ENCODE measurements at places on chromosomes 2 and 18. TPM values are rescaled to one million over a fixed set of nuclear protein-coding genes. Genes with fewer than 3 reads are reported as not detected.

Gene HNRNPLL
- 25.0 TPM for total RNA-seq

Gene CD302
- 11.7 TPM for total RNA-seq

Gene SLC14A1
- total RNA-seq, result 5.7 TPM

Gene ALK
- not detected for total RNA-seq

Gene GYPC
- 101 TPM for total RNA-seq

Gene RAX
- total RNA-seq, result not detected

Gene ANKRD62
- total RNA-seq, result not detected

DNA sequence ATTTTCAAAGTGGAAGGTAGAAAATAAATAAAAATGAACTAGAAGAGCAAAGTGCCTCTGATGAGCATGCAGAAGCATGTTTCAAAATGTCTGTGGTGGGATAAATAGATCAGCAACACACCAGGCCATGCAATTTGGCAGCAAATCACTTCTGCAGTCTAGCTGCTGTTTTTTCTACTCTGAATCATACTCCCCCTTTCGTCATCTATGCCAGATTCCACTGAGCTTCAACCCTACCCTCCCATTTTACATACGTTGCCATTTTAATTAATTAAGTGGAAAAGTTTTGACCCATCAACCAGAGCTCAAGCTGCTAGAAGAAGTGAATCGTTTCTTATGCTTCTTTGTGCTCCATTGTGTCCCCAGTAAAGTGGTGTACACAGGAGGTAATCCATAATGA lies 79.3 kb downstream of the NRXN1 start:
- H3K27ac ChIP-seq, result no peak overlapping the region
- no peak for DNase-seq
- no peaks in the 10 kb centered on the region for H3K36me3 ChIP-seq
- H3K27me3 ChIP-seq, result no peaks in the 10 kb centered on the region

DNA sequence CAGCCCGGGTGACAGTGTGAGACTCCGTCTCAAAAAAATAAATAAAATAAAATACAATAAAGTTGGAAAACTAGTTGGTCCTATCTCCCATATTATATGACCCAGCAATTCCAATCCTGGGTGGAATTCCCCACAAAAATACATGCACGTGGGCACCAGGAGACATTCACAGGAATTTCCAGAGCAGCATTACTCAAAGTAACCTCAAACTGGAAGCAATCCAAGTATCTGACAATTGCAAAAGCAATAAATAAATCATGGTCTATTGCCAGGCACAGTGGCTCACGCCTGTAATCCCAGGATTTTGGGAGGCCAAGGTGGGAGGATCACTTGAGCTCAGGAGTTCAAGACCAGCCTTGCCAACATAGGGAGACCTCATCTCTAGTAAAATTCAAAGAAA lies 101.2 kb upstream of the MAP4K4 start:
- peaks cover 3% of the 10 kb centered on the region for H3K4me1 ChIP-seq
- no peaks in the 10 kb centered on the region for H3K27me3 ChIP-seq
- H3K27ac ChIP-seq, result no peak overlapping the region

GRCh38 chr2:144411473-144411872 lies 108.4 kb downstream of the ZEB2 start:
- no peaks in the 10 kb centered on the region for H3K27me3 ChIP-seq
- peaks cover 63% of the 10 kb centered on the region for H3K4me1 ChIP-seq

GRCh38 chr18:51235009-51235789 lies 37.7 kb upstream of the MEX3C start:
- H3K4me1 ChIP-seq, result no peaks in the 10 kb centered on the region
- DNase-seq, result no peak
- no peaks in the 10 kb centered on the region for H3K27me3 ChIP-seq

GRCh38 chr2:231708773-231709635 lies 679 bp downstream of the PTMA start:
- no peaks in the 10 kb centered on the region for H3K27me3 ChIP-seq
- H3K4me1 ChIP-seq, result peaks cover 53% of the 10 kb centered on the region
- H3K4me3 ChIP-seq, result peak overlapping the region; percentile 96
- H3K36me3 ChIP-seq, result peaks cover 8% of the 10 kb centered on the region
- DNase-seq, result peak; percentile 61

DNA sequence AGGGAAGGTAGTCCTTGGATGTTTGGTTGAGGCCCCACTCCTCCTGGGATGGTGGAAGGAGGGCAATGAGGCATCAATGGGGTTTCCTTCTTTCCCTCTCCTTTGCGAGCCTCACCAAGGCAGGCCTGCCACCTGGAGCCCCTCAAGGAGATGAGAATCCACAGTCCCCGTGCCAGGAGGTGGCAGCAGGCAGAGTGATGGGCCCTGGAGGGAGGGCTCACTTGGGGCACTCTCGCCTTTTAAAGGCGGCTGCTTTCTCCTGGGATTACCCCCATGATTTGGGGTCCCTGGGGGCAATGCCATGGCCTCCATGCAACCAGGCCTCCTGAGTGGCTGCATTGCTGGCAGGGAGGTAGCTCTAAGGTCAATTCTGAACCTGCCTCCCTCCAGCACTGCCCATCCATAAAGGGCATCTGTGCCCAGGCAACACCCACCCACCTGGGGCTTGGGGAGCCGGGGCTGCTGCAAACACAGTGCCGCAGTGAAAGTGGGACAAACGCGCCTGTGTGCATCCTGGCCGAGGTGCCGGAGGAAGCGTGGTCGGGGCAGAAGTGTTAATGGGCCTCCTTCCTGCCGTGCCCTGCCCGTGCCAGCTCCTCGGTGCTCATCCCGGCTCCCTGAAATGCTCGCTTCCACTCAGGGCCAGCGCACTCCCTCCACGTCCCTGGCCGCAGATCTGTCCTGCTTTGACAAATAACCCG lies 55.9 kb downstream of the ZFP36L2 start:
- H3K27ac ChIP-seq, result no peak overlapping the region
- no peak for DNase-seq
- no peak overlapping the region for H3K4me3 ChIP-seq
- peaks cover 45% of the 10 kb centered on the region for H3K4me1 ChIP-seq
- no peaks in the 10 kb centered on the region for H3K36me3 ChIP-seq

DNA sequence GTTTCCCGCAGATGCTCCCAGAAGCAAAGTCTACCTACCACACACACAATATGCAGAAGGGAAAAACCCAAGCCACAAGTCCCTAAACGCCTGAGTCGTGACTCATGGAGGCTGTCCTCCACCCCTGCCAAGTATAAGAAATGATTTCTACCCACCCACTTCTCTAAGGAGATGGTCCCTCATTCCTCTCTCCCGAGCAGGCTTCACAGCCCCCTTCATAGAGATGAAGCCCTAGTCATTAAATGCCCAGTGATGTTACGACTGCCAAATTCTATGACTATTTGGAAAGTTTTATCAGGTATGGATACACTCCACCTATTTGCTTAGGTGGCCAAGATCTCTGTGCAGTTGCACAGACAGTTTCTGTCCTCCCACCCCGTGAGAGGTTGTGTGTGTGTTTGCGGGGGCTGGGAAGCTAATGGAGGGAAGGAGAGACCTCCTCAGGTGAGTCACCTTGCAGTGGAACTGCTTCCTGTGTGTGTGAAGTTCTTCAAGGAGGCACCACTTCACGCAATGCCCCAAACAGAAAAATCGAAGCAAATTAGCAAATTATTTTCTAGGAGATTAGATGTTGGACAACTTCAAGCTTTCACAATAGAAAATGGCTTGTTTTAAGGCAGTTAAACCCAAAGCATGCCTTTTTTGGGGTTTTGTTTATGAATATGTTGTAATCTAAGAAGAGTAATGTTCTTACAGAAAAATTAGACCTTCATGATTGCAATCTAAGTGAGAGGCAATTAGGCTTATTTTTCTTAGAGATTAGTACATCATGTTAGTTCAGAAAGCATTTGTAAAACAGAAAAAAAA lies 175.2 kb downstream of the TGIF1 start:
- no peak for DNase-seq
- H3K36me3 ChIP-seq, result no peaks in the 10 kb centered on the region
- no peaks in the 10 kb centered on the region for H3K27me3 ChIP-seq
- H3K27ac ChIP-seq, result peak overlapping the region; percentile 84
- H3K4me3 ChIP-seq, result no peak overlapping the region

DNA sequence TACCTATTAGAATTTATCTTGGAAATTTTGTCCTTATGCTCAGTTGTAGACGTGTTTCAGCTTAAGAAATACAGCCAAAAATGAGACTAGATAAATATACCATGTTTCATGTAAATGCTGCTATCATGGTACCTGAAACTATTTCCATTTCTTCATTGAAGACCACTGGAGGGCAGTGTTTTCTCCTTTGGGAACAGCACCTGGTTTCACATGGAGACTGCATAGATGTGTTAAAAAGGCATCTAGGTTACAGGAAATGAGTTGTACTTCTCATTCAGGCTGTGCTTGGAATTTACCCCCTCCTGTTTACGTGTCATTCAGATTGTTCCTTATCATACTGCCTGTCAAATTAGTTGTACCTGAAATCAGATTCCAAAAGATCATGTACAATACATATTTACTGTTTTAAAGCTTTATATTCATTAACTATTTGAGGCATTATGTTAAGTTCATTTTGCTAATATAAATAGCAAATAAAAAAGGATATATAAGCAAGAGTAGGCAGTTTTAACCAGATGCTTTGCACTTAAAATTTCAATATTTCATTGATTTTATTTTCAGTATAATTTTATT lies 57.3 kb upstream of the PSMD14 start:
- H3K27ac ChIP-seq, result no peak overlapping the region
- no peak for DNase-seq
- no peaks in the 10 kb centered on the region for H3K4me1 ChIP-seq
- no peaks in the 10 kb centered on the region for H3K36me3 ChIP-seq

- H3K27me3 ChIP-seq, result peaks cover 5% of the 10 kb centered on the region
- H3K27ac ChIP-seq, result no peak overlapping the region
- H3K4me3 ChIP-seq, result no peak overlapping the region
- H3K4me1 ChIP-seq, result no peaks in the 10 kb centered on the region
- no peak for DNase-seq
These were observed 107.4 kb upstream of the GLI2 start for GRCh38 chr2:120628248-120628647.

DNA sequence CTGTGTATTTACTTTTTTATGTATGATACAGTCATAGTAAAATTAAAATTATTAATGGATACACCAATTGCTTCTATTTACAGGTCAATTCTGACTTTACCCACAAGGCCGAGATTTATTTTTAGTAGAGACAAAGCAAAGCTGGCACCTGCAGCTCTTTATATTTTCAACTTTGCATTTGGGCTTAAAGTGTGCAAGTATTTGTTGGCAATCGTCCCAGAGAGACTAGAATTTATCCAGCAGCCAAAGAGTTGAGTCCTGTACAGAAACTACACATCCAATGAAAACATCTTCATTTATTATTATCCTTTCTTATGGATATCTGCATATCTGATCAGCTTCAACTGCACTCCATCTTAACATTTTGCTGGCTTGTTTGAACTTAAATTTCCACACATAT lies 485.6 kb downstream of the SOX11 start:
- no peaks in the 10 kb centered on the region for H3K27me3 ChIP-seq
- peaks cover 3% of the 10 kb centered on the region for H3K4me1 ChIP-seq
- no peak overlapping the region for H3K4me3 ChIP-seq
- H3K27ac ChIP-seq, result no peak overlapping the region
- H3K36me3 ChIP-seq, result no peaks in the 10 kb centered on the region

All from heart right ventricle (tissue), 16 donors.